WTC11 (cell line): ENCODE measurements at places on chromosomes 2 and 18.

DNA sequence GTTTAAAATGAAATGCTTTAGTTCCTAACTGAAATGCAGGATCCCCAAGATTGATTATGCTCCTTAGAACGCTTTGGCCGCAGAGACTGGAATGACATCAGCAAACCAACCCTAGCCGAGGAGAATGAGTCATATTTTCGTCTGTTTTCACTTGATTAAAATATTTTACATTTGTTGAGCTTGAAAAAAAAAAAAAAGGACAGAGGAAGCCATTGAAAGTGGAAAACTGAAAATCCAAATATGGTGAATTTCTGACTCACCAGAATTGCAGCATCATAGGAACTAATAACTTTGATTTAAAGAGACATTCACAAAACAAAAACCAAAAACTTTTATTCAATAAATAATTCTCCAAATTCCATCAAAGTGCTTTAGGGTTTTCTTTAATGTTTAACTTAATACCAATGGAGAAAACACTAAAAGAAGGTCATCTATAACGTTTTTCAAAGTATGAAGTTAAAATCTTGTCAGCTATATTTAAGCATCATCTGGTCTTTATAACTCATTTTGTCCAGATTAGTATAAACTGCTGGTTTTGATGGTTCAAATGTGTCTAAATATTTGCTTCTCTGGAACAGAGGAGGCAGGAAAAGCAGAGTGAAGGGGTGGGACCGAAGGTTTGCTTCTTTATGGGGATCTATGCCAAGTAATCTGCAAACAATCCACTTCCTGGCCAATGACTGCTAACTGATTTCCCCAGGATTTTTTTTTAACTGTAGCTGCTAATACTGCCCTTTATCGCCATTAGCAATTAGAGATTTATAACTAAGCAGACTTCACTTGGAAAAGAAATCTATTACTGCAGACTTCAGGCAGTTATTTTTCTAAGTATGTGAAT is 30.9 kb upstream of the COL5A2 start:
- no peak for DNase-seq

- no peak for DNase-seq
These were observed 145.9 kb downstream of the GFPT1 start for GRCh38 chr2:69241093-69241492.

GRCh38 chr18:25146512-25146910 is 205.5 kb downstream of the ZNF521 start:
- no peak for DNase-seq

DNA sequence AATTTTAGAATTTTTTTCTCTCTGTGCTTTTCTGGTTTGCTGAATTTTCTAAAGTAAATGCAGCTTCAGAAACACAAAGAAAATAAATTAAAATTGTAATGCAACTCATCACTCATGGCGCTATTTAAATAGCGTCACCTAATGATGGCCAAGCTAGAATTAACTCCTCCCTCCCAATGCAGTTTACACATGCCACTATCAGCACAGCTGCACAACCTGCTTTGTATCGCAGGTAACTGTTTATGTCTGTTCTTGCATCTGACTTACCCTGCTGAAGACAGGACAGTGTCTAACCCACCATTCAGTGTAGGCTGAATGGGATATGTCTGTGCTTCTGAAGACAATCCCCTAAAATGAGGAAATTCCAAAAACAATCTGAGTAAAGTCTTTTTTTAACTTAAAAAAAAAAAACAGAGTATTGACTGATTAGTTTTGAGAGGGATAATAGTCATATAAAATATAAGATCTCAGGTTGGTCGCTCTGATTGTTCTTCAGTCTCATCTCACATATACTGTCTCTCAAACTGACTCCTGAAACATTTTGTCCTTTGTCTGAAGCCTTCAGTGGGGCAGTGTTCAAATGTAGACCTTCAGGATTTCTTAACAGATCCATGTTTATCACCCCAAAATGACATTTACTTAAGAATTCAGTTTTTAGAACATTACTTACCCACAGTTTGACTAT is 271.4 kb downstream of the ZEB2 start:
- DNase-seq: no peak

DNA sequence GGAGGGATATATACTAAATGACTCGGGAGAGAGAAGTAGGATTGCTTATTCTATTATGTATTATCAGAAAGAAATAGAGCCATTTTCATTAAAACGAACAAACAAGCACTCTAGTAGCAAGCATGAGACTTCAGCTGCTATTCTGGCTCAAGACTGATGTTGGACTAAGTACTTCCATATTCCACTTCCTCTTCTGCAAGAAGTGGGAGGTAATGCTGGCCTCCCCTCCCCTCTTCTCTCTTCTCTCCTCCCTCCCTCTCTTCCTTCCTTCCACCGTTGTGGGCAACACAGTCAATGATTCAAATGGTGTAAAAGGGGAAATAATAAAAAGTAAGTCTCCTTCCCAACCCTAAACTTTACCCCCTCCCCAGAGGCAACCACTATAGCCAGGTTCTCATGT is 62.6 kb downstream of the EMX1 start:
- no peak for DNase-seq

DNA sequence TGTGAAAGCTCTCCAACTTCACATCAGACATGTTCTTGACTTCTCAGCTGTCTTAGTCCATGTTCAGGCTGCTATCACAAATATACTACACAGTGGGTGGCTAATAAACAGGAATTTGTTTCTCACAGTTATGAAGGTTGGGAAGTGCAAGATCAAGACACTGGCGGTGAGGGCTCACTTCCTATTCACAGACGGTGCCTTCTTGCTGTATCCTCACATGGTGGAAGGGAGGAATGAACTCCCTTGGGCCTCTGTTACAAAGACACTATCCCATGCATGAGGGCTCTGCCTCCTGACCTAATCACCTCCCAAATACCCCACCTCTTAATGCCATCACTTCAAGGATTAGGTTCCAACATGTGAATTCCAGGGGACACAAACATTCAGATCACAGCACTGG is 9.7 kb downstream of the UXS1 start:
- DNase-seq: no peak

DNA sequence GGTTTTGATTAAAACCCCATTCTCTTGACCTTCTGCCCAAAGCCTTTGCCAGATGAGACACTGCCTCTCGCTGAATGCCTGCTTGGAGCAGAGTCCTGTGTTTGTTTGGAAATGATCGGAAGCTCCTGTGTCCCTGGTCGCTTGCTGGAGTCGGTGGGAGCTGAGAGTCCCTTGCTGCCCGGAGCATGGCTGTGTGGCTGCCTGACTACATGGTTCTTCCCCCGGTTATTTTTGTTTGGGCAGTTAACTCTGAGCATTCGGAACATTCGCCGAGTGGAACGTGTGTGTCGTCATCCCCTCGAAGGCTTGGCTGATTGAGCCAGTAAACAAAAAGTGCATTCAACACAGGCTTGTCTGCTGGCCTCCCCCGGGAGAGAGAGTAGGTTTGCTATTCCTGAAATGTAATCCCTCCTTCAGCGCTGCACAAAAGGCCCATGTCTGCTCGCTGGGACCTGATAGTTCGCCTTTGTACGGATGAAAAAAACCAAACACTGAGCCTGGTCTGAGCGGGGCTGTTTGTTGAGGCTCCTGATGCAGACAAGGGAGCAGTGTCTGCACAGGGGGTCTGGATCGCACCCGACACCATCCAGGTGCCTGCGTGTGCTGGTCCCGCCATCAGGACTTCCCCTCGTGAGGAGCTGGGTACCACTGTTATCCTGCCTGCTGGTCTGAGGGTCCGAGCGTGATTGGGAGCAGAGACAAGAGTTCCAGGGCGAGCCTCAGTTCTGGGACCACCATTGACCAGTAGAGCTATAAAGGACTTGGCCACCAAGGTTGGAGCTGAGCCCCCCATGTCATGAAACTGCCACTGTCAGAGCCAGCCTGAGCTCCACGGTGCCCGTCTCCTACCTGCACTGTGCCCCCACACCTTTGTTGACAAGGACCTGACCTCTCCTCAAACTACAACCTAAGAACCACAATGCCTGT is 83.8 kb downstream of the AGAP1 start:
- DNase-seq: no peak

DNA sequence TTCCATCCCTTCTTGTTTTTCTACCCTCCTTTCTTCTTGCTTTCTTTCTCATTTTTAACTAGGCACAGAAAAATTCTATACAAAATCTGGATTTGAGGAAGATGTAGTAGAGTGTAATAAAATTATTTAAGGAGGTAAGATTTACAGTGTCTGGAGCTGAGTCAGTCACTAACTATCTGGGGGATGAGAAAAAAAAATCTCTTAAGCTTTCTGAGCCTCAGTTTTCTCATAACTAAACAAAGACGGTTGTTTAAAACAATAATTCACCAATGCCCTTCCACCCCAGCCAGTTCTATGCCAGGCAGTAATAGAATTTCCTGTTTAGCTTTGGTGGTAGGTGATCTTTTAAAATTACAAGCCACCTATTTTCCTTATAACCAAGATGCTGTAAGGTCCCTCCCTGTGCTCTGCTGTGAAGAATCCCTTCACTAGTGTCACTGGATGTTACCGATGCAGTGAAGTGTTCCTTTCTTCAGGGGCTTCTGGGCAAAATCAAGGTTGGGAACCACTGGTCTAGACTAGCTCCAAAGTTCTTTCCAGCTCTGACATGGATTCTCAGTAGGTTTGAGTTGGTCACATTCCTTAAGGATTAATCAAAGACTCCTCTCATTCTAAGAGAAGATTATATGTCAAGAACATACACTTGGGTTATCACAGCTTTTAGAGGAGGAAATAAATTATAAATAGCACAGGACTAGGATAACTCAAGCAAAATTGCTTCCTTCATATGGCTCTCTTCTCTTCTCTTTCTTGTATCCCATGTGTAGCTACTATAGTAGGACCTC is 289.0 kb downstream of the CDH2 start:
- DNase-seq: no peak

DNA sequence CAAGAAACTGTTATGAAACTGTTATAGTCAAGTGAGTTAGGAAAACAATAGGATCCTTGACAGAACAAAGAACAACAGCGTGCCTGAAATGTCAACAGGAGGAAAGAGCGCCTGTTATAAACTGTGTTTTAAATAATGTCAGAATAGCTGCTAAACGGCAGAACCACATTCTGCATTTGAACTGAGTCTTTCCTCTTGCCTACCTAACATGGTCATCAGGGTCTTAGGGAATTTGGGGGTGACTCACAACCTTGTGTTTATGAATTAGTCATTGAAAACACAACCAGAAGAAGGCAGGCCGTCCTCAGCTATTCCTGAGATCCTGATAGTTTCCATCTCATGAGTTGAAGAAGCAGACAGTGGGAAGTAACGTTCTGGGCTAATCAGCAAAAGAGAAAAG is 222.0 kb upstream of the FN1 start:
- DNase-seq: no peak

DNA sequence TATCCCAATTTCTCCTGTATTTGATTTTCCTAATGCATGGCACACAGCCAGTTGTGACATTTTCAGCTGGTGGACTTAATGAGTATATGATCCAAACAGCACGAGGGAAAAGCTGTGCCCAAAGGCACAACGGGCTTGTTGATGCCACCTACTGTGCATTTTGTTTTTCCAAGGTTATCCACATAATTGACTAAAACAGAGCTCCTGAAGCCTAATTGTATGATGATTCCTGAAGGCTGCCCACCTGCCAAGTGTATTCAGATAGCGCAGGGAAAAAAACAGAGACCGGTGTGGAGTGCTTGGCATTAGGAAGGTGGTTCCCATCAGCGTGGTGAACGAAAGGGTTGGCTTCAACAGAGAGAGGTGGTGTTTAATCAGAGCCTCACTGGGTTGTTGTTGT is 14.9 kb downstream of the RBMS1 start:
- no peak for DNase-seq

DNA sequence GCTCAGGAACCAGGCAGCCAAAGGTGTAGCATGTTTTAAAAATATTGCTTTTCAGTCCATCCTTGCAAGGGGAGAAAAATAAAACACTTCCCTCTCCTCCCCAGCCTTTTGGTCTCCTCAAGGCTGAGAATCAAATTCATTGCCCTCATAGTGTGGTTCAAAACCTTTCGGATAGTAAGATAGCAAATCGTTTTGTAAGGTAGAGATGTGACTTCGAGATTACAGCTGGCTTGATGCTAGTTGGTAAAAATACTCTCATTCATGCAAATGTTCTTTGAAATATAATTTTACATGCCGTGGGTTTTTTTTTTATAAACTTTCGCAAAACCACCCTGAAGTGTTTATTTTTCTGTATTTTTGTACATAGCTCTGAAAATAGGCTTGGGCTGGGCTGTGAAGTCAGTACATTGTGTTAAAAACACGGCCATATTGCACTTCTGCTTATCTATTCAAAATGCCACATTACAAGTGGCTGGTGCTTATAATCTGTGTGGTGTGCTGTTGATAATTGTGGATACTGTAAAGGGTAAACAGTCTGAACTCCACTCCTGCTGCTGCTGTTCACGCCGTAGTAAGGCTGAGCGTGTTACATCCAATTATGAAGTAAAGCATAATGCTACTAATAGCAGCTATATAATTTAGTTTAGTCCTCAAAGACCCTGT is 172.0 kb upstream of the SIX3 start:
- DNase-seq: no peak

GRCh38 chr2:197890168-197890567 is 85.8 kb downstream of the PLCL1 start:
- no peak for DNase-seq

GRCh38 chr2:29657674-29658073 is 263.7 kb downstream of the ALK start:
- DNase-seq: no peak
